ENCODE measurements at places on chromosomes 5 and 9.

- no peak overlapping the region for H3K4me3 ChIP-seq
- H3K4me1 ChIP-seq: no peaks in the 10 kb centered on the region
- H3K36me3 ChIP-seq: no peaks in the 10 kb centered on the region
Observed at GRCh38 chr5:36614657-36615308, 8.4 kb downstream of the SLC1A3 start.

DNA sequence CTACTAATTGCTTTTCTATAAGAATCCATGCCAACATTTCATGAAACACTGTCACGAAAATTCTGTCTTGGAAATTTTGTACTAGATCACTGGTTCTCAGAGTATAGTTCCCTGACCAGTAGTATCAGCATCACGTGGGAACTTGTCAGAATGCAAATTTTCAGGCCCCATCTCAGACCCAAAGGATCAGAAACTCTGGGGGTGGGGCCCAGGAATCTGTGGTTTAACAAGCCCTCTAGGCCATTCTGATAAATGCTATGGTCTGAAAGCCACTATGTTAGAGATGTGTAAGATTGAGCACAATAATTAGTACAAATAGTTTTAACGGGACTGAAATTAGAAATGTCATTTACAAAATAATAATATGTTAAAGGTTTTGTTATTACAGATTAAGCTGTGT lies 615.7 kb upstream of the ARRDC3 start:
- H3K4me1 ChIP-seq: no peaks in the 10 kb centered on the region
- no peaks in the 10 kb centered on the region for H3K27me3 ChIP-seq
- no peak for DNase-seq
- H3K36me3 ChIP-seq: no peaks in the 10 kb centered on the region
- H3K4me3 ChIP-seq: no peak overlapping the region

DNA sequence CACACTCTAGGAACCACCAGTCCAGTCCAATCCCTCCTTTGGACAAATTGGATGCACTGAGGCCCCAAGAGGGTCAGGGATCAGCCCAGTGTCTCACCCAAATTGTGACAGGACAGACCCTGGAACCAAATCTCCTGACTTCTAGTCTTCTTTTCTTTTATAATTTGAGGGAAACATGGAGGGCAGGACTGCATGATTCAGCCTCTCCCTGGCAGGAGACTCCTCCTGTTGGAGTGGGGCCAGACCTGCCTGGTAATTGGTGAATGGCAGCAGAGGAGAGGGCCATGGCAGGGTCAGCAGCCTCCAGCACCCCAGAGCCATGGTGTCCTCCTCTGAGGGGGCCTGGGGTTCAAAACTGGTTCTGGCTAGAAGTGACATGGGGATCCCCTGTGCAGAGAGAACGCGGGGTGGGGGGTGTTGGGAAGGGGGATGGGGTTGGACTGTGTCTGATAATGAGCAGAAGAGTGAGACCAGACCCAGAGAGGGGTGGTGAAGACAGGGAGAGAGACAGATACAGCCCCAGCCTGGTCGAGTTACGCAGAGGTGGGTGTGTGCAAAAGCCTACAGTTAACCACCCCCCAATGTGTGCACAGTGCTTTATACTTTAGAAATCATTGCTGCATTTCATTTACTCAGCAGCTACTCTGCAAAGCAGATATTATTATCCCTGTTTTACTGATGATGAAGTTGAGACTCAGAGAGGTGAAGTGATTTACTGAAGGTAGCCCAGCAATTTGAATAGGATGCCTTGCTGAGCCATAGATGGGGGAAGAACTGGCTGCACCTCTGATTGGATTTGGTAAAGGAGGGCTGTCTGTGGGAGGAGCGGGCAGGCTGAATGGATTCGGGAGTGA lies 3.8 kb upstream of the SYNPO start:
- peaks cover 83% of the 10 kb centered on the region for H3K4me1 ChIP-seq
- H3K27me3 ChIP-seq: no peaks in the 10 kb centered on the region
- no peak overlapping the region for H3K4me3 ChIP-seq
- DNase-seq: peak; percentile 77
- no peaks in the 10 kb centered on the region for H3K36me3 ChIP-seq

DNA sequence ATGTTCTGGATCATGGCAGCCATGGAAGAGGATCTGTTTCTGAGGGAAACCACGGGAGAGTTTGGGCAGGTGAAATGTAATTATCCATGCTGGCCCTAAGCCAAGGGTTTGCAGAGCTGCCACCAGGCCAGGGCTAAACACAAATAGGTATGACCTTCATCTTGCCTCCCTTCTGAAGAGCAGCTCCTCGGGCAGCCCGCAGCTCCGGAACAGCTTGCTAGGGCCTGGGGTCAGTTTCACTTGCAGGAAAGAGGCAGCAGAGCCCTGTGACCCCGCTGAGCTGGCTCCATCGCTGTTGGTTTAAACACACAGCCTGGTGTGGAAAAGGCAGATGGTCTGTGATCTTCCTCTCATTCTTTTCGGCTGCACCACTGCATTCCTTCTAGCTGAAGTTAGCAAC lies 141.4 kb downstream of the TMEM38B start:
- no peak overlapping the region for H3K27ac ChIP-seq
- H3K36me3 ChIP-seq: no peaks in the 10 kb centered on the region
- no peaks in the 10 kb centered on the region for H3K27me3 ChIP-seq
- no peak for DNase-seq
- H3K4me3 ChIP-seq: no peak overlapping the region
- no peaks in the 10 kb centered on the region for H3K4me1 ChIP-seq

DNA sequence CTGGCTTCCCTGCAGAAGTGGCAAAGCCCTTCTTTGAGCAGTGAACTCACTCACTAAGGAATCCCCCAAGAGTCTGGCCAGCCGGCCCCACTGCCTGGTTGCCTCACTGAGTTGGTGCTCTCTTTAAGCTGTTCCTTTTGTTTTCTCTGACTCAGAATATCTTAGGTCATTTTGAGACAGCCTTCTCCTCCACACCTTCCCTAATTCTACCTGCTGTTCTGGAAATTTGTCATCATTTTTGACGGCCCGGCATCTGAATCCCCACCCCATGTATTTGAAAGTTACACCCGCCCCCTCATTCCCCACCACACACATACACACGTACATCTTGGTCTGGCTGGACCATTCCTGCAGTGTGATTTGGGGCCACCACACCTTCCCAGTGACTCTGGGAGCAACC lies 41.8 kb downstream of the FGF1 start:
- no peak overlapping the region for H3K4me3 ChIP-seq
- no peak for DNase-seq
- peak overlapping the region; percentile 68 for H3K27ac ChIP-seq

DNA sequence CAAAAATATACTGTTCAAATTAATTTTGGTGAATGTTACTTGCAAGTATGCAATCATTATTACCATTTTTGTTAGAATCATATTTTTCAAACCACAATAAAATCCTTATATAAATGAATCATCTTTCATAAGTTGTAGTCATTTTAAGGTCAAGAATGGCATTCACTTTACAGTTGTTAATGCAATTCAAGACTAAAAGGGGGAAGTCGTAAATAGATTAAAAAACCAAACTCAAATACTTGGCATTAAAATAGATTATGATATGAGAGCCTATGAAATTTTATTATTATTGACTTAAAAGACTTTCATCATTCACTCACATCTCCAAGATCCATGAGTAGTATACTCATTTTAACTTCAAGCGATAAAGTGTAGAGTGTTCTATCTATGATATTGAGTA lies 11.6 kb downstream of the CDH9 start:
- H3K4me1 ChIP-seq: no peaks in the 10 kb centered on the region
- H3K27me3 ChIP-seq: no peaks in the 10 kb centered on the region
- no peak overlapping the region for H3K4me3 ChIP-seq
- no peak overlapping the region for H3K27ac ChIP-seq
- DNase-seq: no peak

GRCh38 chr5:123844873-123845272 lies 332.9 kb downstream of the CSNK1G3 start:
- H3K4me3 ChIP-seq: no peak overlapping the region
- H3K27me3 ChIP-seq: no peaks in the 10 kb centered on the region
- H3K4me1 ChIP-seq: no peaks in the 10 kb centered on the region
- no peak for DNase-seq
- H3K36me3 ChIP-seq: no peaks in the 10 kb centered on the region

DNA sequence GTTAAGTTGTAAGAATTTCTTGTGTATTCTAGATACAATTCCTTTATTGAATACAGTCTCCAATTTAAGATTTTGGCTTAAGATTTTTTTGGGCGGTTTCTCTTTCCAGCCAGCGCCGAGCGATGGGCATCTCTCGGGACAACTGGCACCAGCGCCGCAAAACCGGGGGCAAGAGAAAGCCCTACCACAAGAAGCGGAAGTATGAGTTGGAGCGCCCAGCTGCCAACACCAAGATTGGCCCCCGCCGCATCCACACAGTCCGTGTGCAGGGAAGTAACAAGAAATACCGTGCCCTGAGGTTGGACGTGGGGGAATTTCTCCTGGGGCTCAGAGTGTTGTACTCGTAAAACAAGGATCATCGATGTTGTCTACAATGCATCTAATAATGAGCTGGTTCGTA lies 278.7 kb upstream of the TARS1 start:
- H3K4me3 ChIP-seq: no peak overlapping the region
- H3K27me3 ChIP-seq: no peaks in the 10 kb centered on the region
- H3K36me3 ChIP-seq: no peaks in the 10 kb centered on the region
- DNase-seq: no peak

- no peak for DNase-seq
- no peaks in the 10 kb centered on the region for H3K27me3 ChIP-seq
Observed at GRCh38 chr5:175104677-175105076, 339.3 kb downstream of the DRD1 start.

DNA sequence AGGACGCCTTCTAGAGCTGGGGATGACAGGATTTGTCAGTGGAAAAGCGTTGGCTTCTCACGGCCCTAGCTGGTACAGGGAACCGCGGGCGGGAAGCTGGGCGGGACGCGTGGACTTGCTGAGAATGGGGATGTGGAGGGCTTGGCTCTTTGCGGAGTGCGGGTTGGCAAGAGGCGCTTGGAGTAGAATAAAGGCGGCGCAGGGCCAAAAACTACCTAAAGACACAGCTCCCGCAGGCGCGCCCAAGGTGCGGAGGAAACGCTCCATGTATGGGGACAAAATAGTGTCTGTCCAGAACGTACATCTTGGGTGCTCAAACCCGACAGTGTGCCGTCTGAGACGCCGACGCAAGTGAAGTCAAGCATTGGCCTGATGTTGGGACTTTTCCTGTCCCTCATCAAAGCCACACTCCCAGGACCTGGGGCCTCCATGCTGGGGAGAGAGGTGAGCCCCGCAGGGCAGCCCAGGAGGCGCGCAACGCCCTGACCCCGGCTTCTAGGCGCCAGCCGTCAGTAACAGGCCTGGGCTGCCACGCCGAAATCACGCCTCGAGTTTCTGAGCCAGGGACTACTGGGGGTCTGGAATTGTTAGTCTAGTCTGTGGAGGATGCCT lies 1.6 kb upstream of the NKX2-5 start:
- no peaks in the 10 kb centered on the region for H3K4me1 ChIP-seq
- no peak overlapping the region for H3K27ac ChIP-seq
- H3K4me3 ChIP-seq: no peak overlapping the region

DNA sequence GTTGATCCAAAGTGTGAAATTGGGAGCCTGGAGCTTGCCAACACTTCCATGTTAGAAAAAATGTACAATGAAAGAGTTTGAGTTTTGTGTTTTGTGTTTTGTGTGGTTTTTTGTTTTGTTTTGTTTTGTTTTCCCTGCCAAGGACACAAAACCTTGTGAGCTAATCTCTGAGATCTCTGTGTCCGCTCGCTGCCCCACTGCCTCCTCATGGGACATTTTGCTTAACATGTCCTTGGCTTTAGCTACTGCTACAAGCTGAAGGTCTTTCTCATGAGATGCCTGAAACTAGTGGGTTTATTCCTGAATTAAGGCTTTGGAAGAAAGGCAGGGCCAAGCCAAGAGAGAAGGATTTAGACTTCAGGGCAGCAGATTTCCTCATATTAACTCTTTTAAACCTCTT lies 7.3 kb upstream of the JAKMIP2 start:
- no peaks in the 10 kb centered on the region for H3K27me3 ChIP-seq
- no peak for DNase-seq
- H3K27ac ChIP-seq: no peak overlapping the region
- no peaks in the 10 kb centered on the region for H3K4me1 ChIP-seq
- H3K4me3 ChIP-seq: no peak overlapping the region

DNA sequence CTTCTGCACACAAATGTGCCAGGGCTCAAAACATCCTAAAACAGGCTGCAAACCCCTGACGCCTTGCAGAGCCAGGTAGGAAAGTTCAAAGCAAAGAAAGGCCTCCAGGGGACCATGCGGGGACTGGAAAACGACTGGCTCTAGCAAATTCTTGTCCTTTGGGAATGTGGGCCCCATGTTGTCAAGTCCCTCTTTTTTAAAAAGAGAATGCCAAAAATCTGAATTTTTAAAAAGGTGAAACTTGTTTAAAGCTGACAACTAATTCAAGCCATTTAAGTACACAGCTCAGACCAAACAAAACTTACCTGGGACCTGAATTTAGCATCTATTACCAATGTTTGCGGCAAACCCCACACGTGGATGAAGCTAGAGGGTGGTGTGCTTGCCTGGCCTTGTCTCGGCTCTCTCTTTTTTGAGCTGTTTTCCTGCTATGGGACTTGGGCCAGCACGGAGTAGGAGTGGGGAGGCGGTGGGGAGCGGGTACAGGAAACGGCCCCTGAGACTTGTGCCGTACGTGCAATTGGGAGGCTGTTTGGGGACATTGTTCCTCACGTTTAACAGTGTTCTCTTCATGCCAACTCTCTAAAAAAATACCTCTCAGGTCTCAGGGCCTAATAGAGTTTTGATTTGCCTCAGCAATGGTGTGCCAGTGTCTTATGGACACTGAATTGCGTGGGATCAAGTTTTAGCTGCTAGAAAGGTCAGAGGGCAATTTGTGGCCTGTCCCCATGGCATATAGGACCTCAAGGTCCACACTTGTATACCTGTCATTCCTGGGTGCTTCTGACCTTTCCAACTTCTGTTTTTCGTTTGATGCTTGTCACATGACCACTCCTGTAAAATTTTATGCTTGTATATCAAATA lies 15.1 kb upstream of the PHF19 start:
- H3K4me1 ChIP-seq: peaks cover 27% of the 10 kb centered on the region
- no peaks in the 10 kb centered on the region for H3K36me3 ChIP-seq
- DNase-seq: no peak
- H3K4me3 ChIP-seq: no peak overlapping the region
- H3K27me3 ChIP-seq: no peaks in the 10 kb centered on the region

- H3K27me3 ChIP-seq: no peaks in the 10 kb centered on the region
- H3K4me1 ChIP-seq: peaks cover 60% of the 10 kb centered on the region
- no peak overlapping the region for H3K27ac ChIP-seq
- no peak overlapping the region for H3K4me3 ChIP-seq
- no peak for DNase-seq
Observed at GRCh38 chr9:127119320-127119709, 3.1 kb downstream of the ANGPTL2 start.

- no peak overlapping the region for H3K4me3 ChIP-seq
- H3K36me3 ChIP-seq: peaks cover 22% of the 10 kb centered on the region
- H3K27me3 ChIP-seq: no peaks in the 10 kb centered on the region
- H3K27ac ChIP-seq: no peak overlapping the region
Observed at GRCh38 chr9:136239983-136240330, 5.7 kb downstream of the QSOX2 start.

DNA sequence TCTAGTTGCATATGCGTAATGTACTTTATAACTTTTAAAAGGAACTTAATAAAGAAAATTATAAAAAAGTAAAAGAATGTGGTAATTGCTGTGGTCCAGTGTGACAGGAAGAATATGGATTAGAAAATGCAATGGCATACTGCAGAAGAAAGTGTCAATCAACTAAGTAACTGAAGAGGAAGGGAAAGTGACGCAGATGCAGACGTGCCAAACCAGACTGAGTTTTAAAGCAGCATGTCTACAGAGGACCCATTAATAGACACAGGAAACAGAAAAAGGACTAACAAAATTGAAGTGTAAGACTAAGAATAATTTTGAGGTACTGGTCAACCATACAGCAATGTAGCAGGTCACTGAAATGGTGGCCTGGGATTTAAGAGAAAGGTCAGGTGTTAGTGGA lies 73.3 kb downstream of the DPYSL3 start:
- no peak for DNase-seq
- H3K27ac ChIP-seq: peak overlapping the region; percentile 53
- H3K4me3 ChIP-seq: no peak overlapping the region
- no peaks in the 10 kb centered on the region for H3K4me1 ChIP-seq
- H3K36me3 ChIP-seq: no peaks in the 10 kb centered on the region
